H4 (cell line): ENCODE measurements at places on chromosomes 3 and 15. TPM values are rescaled to one million over a fixed set of nuclear protein-coding genes. Genes with fewer than 3 reads are reported as not detected.

SERINC4 gene
- total RNA-seq: not detected in 2 replicates

DCLK3 gene
- total RNA-seq: not detected in 2 replicates

GRCh38 chr15:39596358-39597051 is 15.6 kb downstream of the THBS1 start:
- DNase-seq: no peak

RTP1 gene
- total RNA-seq: 0.29 TPM in 1 of 2 replicates, not detected in the other
